ENCODE measurements at places on chromosomes 5 and 9. TPM values are rescaled to one million over a fixed set of nuclear protein-coding genes. Genes with fewer than 3 reads are reported as not detected.

The LCN10 gene
- total RNA-seq, result not detected

The ANKRD33B gene
- total RNA-seq, result 0.48 TPM

The SARDH gene
- total RNA-seq, result not detected

The FGFR4 gene
- 3.6 TPM for total RNA-seq

The COL5A1 gene
- total RNA-seq, result not detected

The IL4 gene
- total RNA-seq, result not detected

Data from Karpas-422 (cell line).